ENCODE measurements at places on chromosomes 5 and 9.

DNA sequence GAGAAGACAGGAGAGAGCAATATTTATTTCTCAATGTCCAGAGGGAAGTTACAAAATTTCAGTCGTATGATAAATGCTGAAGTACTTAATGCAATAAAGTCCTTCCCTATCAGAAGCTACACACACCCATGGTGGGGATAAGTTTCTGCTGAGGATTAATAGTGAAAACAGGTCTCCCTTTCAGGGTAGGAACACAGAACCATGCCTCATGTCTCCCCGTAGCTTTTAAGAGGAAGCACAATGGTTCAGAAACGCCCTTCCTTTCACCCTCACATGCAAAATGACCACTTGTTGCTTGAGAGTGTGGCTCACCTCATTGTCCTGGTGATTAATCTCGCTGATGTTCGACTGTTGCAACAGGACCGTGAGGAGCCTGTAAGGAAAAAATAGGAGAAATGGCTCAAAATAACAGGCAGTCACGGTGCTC lies 73.6 kb downstream of the ANKRD55 start:
- no peak for DNase-seq

DNA sequence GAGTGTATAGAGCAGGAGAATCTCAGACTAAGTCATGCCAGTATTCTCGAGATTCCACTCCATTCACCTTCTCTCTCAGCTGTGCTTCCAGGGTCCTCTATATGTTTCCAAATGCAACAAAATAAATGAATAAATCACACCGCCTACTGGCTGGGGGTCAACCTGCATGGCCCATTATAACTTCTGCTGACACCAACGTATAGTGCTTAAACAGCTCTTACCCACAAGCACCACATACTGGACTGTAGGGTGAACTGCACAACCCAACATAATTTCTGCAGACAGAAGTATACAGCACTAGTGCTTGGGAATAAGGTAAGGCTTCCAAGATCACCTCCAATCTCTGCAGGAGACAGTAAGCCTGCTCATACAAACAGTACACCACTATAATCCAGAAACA lies 33.1 kb upstream of the HTR4 start:
- DNase-seq = peak; percentile 58

DNA sequence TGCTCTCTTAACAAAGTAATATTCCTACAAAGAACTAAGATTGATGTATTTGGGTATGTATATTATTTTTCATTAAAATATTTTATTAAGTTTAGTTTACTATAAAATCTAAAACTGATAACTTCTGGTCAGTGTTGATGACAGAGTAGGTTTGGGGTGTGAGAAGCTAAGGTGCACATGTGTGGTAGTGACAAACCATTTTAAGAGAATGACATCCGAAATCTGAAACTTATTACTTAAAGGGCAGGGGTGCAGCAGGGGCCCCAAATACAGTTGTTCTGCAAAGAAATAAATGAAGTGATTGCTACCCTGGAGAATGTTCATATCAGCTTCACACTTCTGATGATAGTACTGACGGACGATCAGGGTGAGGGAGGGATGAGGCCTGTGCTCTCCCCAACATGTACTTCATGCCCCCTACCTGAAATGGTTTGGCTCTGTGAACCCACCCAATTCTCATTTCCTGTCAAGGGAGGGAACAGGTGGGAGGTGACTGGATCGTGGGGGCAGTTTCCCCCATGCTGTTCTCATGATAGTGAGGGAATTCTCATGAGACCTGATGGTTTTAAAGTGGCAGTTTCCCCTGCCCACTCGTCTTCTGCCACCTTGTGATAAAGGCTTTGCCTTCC lies 125.3 kb upstream of the RFX3 start:
- DNase-seq = no peak

DNA sequence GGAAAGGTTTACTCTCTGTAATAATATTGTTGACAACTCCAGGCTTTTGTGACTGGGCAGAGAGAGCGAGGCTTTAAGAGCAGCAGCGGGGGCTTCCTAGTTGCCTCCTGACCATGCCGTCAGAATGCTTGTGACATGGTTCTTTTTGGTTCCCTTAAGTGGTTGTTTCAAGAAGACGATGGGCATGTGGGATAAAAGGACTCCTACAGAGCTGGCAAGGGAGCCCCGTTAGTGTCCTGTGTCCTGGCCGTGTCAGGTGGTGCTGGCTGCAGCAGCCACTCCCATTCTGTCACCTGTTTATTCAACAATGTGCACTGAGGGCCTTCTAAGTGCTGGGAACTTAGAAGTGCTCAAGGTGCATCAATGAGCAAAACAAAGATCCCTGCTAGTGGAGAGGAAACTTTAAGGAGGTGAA lies 19.7 kb downstream of the LCP2 start:
- no peak for DNase-seq

DNA sequence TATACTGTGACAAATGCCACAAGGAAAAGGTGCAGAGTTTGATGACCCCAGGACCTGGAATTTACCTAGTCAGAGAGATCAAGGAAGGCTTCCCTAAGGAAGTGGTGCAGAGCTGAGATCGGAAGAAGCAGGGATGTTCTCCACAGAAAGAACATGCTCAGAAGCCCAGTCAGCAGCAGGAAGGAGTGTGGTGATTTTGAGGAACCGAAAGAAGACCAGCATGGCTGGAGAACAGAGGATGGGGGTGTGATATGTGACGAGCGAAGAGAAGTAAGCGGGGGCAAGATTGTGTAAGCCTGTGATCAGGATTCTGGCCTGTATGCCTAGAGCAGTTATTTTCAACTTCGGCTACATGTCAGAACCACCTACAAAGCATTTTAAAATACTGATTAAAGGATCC lies 18.7 kb upstream of the PIK3R1 start:
- DNase-seq = no peak

GRCh38 chr9:7394002-7394774 lies 405.4 kb downstream of the DMAC1 start:
- DNase-seq = no peak

DNA sequence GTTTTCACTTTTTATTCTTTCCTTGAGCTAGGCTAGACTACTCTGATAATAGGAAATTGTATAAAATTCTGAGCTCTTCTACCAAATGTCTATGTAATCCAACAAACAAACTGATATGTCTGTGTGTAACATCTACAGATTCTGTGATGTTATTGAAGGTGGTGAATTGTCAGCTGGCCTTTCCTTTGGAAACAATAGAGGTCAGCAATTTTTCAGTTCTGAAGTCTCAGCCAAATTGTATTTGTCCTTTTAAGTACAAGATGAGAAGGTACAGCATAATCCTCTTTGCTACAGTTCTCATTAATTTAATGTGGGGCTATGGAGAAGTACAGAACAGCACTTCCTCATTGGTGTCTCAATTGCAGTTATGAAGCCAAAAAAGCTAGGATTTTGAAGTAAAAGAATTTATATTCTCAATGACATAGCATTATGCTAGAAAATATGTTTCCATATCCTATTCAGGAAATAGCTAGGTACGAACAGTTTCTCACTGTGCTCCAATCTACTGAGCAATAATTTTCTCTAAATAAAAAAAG lies 198.0 kb downstream of the HINT1 start:
- no peak for DNase-seq

DNA sequence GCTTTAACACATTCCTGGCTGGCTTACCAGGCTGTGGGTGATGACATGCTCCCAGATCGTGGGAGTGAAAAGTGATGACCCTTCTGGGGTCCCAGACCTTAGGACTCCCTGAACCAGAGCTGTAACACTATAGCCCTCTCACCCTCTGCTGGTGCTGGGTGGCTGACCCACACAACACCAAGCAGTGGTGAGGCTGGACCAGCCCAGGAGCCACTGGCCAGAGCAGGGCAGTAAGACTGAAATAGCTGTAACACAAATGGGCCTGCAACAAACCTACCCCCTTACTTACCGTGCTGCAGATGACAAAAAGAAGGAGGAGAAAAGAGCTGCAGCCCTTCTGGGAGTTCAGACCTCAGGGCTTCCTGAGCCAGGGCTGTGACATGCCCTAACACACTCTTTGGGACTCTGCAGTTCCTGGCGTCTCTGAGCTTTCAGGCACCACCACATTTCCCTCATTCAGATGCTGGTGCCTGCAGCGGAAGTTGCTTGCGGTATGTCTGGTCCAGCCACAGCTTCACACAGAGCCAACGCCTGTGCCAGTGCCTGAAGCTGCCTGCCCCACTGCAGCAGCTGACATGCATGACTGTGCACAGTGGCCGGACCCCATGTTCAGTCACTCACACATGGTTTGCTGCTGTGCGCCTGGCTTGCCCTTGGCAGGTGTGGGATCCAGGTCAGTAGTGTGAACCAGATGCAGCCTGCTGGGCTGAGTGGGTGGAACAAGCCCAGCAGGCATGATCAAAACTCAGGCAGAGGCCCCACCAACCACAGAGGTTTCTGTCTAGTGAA lies 1247.4 kb downstream of the EFNA5 start:
- DNase-seq = no peak

DNA sequence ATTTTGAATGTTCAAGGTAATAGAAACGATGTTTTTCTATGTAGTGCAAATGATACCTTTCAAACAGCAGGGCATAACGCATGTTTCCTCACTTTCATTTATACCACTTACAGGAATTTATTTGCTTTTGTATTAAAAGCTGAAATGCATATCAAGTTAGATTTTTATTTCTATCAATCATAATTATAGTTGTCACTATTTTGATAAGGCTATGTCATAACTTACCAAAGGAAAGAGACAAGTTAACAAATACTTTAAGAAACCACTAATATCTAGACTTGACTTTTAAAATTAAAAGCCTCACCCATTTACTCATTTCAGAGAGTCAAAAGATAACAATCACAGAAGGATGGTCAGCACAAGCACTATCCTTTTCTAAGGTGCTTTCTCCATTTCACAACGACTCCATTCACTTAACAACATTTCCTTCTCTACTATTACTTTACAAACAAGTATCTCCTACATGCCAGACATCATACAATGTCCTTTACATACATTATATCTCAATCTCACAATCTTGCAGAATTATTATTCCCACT lies 12.6 kb downstream of the ERP44 start:
- no peak for DNase-seq

DNA sequence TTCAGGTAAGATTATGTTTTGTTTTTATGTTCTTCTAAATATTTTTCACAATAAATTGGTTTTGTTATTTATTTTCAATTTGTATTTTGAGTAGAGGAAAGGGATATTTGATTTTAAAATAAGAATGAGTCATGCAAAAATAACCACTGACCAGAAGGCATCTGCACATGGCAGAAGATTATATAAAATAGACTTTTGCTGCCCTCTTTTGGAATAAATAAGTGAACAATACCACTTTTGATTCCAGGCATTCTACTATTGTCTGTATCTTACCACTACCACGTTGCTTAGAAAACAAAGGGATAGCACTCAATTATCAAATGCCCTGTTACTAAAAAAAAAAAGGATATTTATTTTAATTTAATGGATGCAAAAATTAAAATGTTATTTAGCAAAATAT lies 227.3 kb upstream of the ITGA1 start:
- peak; percentile 14 for DNase-seq

DNA sequence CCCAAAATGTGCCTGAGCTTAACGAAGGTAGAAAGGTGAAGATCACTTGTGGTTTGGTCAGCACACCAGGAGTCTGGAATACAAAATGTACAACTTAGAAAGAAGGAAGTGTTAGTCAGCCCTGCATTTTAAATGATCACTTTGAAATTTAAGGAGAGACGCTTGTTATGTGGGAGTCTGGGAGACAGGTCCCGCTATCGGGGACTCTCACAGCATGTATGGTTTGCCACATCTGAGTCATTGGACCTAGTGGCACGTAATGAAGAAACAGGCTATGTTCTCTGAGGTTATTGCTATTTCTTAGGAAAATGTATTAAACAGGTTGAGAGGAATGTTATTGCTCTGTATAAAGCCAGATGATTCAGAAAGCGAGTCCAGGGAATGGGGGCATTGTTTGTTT lies 2362.5 kb upstream of the WWC1 start:
- no peak for DNase-seq

DNA sequence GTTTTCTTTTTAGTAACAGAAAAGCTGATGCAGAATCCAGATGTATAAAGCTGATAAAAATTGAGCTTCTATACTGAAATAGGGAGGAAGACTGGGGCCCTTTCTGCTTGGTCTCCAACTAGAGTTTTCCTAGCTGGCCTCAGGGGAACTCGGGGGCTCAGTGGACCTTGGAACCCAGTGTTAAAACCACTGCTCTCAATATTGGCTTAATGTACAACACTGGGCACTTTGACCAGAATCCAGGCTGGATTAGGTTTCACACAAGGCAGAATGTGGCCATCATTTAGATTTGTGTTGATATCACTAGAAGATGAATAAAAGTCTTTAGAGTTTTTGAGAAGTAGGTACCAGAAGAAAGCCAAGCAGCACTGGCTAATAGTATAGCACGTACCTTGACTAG lies 114.7 kb downstream of the GDNF start:
- DNase-seq = no peak

DNA sequence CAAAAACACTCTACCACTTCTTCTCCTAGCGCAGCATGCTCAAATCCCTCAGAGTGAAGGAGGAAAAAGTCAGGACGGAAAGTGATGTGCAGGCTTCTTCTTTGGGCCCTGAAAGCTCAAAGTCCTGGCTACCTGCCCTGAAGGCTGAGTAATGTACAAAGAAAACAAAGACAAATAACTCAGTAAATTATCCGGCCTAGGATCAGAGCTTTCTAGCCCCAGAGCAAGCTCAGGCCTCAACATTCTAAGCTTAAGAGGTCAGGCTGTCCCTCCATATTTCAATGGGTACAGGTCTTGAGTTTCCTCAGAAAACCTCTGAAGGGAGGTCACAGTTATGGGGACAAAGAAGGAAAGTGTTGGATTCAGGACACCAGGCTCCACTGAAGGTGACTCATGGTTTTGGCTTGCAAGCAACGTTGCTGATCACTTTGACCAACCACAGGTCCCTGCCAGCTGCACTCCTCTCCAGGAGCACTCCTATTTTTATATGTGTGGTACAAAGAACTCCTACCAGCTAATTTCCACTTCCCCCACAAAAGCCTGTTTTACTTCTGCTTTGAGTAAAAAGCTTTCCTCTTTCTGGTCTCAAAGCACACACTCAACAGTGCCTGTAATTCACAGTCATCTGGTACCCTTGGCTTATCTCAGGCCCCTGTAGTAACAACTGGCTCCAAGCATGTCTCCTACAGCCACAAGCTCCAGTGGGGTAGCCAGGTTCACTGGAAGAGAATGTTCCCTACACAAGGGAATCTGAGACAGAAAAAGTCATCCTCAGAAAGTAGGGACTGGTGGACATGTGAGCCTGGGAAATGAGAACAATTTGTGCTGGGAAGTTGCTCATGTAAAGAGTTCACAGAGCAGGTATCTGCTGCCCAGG lies 115.7 kb downstream of the UGCG start:
- DNase-seq = peak; percentile 94

DNA sequence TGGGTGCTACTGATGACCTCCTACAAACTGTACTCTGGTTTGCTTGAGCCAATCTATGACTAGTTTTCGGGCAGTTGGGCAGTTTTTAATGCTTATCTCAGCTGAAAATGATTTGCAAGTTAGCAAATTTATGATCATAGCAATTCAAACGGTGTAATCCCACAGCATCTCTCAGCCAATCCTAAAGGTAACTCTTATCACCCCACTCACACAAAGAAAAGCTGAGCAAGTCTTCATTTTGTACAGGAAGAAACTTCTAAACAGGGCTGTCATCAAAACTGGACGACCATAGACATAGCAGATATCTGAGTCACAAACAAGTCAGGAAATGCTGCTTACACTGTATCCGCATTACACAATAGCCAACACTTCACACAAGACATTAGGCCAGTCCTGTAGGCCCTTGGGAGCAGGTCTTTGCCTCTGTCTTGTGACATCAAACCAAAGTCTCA lies 2.6 kb upstream of the ENC1 start:
- peak; percentile 86 for DNase-seq
